ENCODE measurements at places on chromosomes 12 and 14.

- DNase-seq, result no peak
Observed at GRCh38 chr12:118127867-118128266, 8.1 kb upstream of the PEBP1 start.

GRCh38 chr12:131829791-131830334 lies 1.7 kb downstream of the MMP17 start:
- DNase-seq, result no peak

- no peak for DNase-seq
Observed at GRCh38 chr12:19855851-19856250, 416.6 kb downstream of the AEBP2 start.

DNA sequence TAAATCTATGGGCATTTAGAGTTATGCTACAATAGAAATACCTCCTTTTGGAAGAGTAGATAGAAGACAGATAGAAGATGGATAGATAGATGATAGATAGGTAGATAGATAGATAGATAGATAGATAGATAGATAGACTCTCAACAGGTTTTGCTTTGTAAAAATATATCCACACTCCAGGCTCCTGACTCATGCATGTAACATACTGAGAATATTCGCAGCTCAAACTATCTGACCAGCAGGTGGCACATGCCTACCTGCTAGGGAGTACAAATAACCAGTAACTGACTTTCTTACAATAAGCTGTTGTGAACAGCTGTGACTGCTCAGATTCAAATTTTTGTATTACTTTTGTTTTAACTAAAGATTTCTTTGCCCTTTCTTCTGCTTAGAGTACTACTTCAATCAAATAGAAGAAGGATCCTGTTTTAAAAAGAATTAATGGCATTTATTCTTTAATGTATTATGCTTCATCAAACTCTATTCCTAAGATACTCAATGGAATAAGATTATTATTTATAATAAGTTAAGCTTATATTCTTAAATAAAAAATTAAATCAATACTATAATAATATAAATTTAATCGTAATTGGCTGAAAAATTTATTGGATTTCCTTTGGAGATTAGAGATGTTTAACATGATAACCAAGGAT lies 15.8 kb upstream of the CPNE8 start:
- peak; percentile 34 for DNase-seq

GRCh38 chr12:106498056-106498455 lies 84.7 kb upstream of the RFX4 start:
- no peak for DNase-seq

GRCh38 chr14:91327661-91328312 lies 83.3 kb upstream of the GPR68 start:
- no peak for DNase-seq

GRCh38 chr14:92154283-92154942 lies 32.6 kb downstream of the CPSF2 start:
- DNase-seq, result no peak

DNA sequence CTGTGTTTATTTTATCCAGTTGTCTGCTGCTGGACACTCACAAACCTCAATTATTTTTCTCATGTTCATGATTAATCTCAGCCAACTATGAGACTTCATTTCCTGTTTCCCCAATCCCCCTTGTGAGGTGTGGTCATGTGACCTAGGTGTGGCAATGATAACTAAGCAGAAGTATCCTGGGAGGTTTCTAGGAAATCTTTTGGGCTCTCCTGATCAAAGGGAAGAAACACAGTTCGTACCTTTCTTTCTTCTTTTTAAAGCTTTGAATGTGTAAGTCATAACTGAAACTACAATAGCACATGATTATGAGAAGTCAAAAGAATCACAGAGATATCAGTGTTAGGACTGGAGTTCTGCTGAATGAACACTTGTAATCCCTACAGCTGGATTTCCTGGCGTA lies 34.4 kb upstream of the MANSC4 start:
- DNase-seq, result no peak

DNA sequence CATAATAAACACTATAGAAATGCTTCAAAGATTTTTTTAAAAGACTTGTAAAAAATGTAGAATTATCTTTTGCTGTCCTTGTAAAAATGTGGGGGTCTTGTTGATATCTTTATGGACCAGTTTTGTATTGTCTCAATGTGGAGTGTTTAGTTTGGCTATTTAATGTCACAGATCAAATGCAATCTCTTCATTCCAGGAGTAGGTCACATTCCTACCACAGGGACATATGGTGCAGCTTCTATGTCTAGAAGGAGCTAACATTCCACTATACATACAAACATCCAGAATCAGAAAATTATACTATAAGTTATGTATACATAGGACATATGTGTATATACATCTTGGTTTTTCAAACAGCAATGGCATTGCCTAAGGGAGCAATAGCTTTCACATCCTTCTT lies 345.7 kb downstream of the BMP4 start:
- no peak for DNase-seq
